ENCODE measurements at places on chromosomes 11 and 22.

- no peak for DNase-seq
Measured at GRCh38 chr22:44691796-44692661, 10.0 kb upstream of the PRR5 start.

DNA sequence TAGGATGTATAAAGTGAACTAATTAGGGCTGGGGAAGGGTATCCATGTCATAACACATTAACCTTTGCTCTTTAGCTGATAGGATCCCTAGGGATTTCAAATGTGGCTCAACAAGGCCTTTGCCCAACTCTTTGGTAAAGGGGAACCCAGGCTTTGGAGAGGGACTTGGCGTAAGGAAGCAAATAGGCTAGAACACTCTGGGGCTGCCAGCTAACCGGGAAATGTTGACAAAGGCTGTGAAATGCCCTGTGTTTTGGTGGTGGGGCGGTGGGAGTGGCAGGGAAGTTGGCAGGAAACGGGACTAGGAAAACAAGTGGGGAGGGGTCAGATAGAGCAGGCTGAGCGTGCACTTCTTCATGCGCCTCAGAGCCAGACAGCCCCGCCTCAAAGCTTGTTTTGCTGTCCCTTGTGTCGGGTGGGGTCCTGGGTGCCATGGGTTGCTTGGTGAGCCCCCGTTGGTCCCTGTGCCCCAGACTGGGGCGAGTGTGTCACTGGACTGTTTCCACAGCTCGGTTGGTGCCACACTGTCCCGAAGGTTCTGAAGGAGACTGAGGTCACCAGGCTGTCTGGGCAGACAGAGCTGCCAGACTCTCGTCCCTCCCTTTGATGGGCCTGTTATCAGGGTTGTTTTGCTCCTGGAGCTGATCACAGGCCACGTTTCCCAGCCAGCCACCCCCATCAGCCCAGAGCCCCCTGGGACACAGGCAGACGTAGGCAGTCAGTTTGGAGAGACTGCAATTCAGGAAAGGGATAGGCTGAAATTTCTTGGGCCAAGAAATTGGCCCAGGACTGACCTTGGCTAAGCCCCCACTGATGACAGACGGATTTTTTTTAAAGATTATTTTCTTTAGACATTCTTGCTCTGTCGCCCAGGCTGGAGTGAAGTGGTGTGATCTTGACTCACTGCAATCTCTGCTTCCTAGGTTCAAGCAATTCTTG is 19.6 kb downstream of the KCTD21 start:
- DNase-seq, result no peak

DNA sequence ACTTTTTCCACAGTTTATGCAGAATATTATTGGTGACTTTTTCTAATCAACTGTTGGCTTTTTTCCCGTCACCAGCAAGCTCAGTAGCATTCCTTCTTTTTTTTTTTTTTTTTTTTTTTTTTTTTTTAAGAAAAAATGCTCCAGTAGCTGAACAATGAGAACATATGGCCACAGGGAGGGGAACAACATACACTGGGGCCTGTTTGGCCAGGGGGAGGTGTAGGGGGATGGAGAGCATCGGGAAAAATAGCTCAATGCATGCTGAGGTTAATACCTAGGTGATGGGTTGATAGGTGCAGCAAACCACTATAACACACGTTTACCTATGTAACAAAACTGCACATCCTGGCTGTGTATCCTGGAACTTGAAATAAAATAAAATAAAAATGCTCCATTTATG is 82.5 kb downstream of the ARHGAP42 start:
- no peak for DNase-seq

DNA sequence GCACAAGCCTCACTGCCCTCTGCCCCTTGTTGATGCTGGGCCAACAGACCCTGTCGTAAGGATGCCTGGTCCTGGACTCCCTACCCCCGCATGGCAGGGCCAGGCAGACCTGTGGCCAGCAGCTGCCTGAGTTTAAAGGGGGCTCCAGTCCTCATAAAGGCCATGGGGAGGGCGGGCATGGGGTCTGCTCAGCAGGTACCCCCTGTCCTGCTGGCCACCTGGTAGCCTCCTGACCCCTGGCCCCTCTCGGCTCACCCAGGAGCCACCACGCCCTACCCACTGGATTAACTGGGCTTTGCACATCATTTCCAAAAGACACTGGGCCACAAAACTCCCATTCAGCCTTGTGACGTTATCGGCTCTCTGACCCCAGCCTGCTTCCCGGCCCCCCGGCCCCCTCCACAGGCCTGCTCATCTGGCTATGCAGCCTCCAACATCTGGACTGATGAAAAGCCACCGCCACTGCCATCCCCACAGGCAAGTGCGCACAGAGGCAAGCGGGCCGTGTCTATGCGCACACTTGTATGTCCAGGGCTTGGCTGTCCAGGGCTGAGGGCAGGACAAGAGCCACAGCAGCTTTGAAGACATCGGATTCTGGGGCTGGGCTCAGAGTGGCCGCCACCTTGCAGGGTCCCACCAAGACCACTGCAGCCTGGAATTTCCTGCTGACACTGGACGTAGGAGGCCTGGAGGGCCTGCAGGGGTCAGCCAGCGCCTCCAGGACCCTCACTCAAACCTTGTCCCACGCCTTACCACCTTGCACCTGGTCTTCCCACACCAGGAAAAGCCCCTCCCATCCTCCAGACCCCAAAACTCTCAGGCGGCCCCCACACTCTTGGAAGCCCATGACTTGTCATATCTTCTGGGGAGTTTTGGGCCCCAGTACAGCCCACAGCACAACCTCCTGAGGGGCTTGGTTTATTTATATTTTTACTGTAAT is 48.7 kb downstream of the IGF2 start:
- DNase-seq, result no peak

- DNase-seq, result no peak
Measured at GRCh38 chr11:46905806-46906205, 12.5 kb downstream of the LRP4 start.

GRCh38 chr11:2306877-2307500 is 5.2 kb downstream of the TSPAN32 start:
- no peak for DNase-seq

- DNase-seq, result no peak
Measured at GRCh38 chr11:43976863-43977262, 34.4 kb downstream of the C11orf96 start.

Data from suppressor macrophage (primary cell).